Endothelial cell of coronary artery (primary cell): ENCODE measurements at places on chromosomes 5 and 9. TPM values are rescaled to one million over a fixed set of nuclear protein-coding genes. Genes with fewer than 3 reads are reported as not detected.

PCDHA13 gene
- 0.09 and 0.19 TPM in 2 replicates for total RNA-seq

PCDHGC4 gene
- 0.90 and 1.4 TPM in 2 replicates for total RNA-seq

DAPK1 gene
- total RNA-seq, result 45.3 and 65.3 TPM in 2 replicates

TMEFF1 gene
- total RNA-seq, result 3.6 and 6.4 TPM in 2 replicates

IL5 gene
- not detected in 2 replicates for total RNA-seq

KIF4B gene
- 0.19 and 0.27 TPM in 2 replicates for total RNA-seq

RNF145 gene
- total RNA-seq, result 49.9 and 66.8 TPM in 2 replicates

ACER2 gene
- total RNA-seq, result 7.9 and 14.0 TPM in 2 replicates

ADGRD2 gene
- total RNA-seq, result not detected in 2 replicates

PCDHA5 gene
- total RNA-seq, result 0.09 TPM in 2 replicates

PCDHGA12 gene
- 4.8 and 6.7 TPM in 2 replicates for total RNA-seq

DNAH5 gene
- total RNA-seq, result 0.09 and 0.47 TPM in 2 replicates

PCDHGA10 gene
- total RNA-seq, result 3.3 and 3.9 TPM in 2 replicates

NPR3 gene
- total RNA-seq, result 0.27 and 0.38 TPM in 2 replicates

GLDC gene
- 1.1 and 1.8 TPM in 2 replicates for total RNA-seq

FBN2 gene
- total RNA-seq, result 5.5 and 9.8 TPM in 2 replicates

NOL8 gene
- total RNA-seq, result 19.8 and 28.6 TPM in 2 replicates

RMI1 gene
- 4.8 and 5.6 TPM in 2 replicates for total RNA-seq

SLC34A1 gene
- total RNA-seq, result not detected in 2 replicates

HAVCR1 gene
- not detected in 2 replicates for total RNA-seq

DBH gene
- total RNA-seq, result not detected in 2 replicates

CATSPER3 gene
- 0.09 and 0.19 TPM in 2 replicates for total RNA-seq

IFNA13 gene
- total RNA-seq, result not detected in 2 replicates

SMU1 gene
- 32.9 and 36.7 TPM in 2 replicates for total RNA-seq

ECM2 gene
- 0.18 and 0.38 TPM in 2 replicates for total RNA-seq

POU5F2 gene
- total RNA-seq, result 0.54 and 0.85 TPM in 2 replicates

SOX30 gene
- not detected in 2 replicates for total RNA-seq

PDCD1LG2 gene
- total RNA-seq, result 11.7 and 24.4 TPM in 2 replicates

S100Z gene
- total RNA-seq, result not detected in 2 replicates

ORM2 gene
- total RNA-seq, result not detected in 2 replicates

BARHL1 gene
- total RNA-seq, result not detected in 2 replicates

LPAR1 gene
- total RNA-seq, result 0.09 and 3.3 TPM in 2 replicates
